ENCODE measurements at places on chromosomes 12 and 14. TPM values are rescaled to one million over a fixed set of nuclear protein-coding genes. Genes with fewer than 3 reads are reported as not detected.

The LTB4R2 gene
- total RNA-seq = 3.0 TPM

The AKAP3 gene
- total RNA-seq = 1.7 TPM

The BEST3 gene
- total RNA-seq = not detected

The CLEC4D gene
- total RNA-seq = not detected

The ARL6IP4 gene
- 98.4 TPM for total RNA-seq

The TAS2R7 gene
- total RNA-seq = not detected

The KRT75 gene
- total RNA-seq = not detected

The CDCA4 gene
- 10.0 TPM for total RNA-seq

The OTX2 gene
- total RNA-seq = not detected

The RNF212B gene
- not detected for total RNA-seq

The NCOR2 gene
- 122 TPM for total RNA-seq
